Activated CD8-positive, alpha-beta memory T cell treated with anti-CD3 and anti-CD28 coated beads, Interleukin-2, amount 10 ng/mL, durations not matched to agents 7 days and 5 days (primary cell): ENCODE measurements at places on chromosomes 2 and 18. TPM values are rescaled to one million over a fixed set of nuclear protein-coding genes. Genes with fewer than 3 reads are reported as not detected.
A peak's percentile ranks its signal among the peaks of the same experiment; 100 is the strongest.

DNA sequence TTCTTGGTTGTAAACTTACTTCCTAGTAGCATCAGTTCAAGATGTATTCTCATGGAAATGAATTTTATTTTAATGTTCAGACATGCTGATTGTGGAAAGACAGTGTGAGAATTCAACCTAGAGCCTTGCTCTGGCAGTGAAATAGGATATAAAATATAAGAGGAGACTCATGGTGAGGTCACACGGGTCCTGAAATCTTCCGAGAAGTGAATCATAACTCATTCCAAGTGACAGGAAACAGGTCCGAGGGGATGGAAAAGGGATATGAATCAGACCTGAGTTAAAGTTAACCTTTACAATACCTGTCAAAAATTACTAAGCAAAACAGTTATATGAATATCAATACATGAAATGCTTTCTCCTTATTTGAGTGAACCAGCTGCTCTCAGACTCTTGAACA is 185.2 kb upstream of the LRRTM1 start:
- no peak for DNase-seq

DNA sequence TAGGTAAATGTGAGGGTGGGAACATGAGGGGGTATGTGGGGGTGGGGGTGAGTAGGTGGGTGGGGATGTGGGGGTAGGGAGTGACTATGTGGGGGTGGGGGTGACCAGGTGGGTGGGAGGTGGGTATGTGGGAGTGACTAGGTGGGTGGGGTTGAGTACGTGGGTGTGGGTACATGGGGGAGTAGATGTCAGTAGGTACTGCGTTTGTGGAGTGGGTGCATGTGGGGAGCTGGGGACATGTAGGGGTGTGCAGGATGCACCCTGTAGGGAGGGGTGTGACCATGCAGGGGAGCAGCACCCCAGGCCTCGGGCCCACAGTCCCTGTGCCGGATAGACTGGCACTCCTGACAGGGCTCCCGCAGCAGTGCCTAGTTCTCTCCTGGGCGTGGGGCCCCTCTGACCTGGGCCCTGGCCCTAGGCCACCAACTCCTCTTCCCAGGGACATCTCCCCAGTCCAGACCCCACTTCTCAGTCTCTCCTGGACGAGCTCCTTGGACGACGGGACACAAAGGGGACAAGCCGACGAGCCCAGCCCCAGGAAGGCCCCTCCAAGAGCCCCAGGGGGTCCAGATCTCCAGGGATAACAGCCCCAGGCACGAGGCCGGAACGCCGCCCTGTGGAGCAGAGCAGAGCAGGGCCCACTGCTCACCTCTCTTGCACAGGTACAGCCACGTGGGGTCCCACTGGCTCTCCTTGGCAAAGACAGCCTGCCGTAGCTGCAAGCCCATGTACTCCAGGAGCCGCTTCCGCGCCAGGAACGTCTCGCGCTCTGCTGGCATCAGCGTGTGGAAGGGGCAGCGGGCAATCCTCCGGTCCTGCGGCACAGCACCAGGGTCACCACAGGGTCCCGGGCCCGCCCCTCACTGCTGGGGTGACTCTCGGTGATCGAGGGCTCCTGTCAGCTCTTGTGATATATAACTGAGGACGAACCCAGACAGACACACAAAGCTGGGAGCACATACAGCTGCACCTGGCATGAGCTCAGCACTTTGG is 58.2 kb downstream of the ANKMY1 start:
- DNase-seq: peak; percentile 32

MGAT4A gene
- 72.0 TPM for total RNA-seq

DNA sequence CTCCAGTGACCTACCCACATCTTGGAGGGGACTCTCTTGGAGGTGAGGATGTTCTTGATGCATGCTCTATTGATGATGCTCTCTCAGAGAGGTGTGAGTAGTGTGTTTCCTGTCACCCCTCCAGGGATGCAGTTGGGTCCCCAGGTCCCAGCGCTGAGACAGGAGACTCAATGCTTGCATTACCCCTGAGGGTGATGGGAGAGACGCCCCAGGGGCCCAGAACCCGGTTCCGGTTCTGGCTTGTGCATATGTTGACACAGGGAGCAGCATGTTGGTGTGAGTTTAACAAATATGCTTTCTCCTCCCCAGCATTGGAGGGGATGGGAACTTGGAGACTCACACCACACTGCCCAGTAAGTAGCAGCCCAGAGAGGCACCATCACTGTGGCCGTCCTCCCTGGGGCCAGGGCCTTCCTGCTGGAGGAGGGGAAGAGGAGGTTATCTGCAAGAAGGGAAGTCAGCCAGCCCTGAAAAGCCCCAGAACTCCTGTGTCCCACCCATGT is 124.5 kb downstream of the PLB1 start:
- no peak for DNase-seq

IL37 gene
- not detected for total RNA-seq

- DNase-seq: no peak
Observed at GRCh38 chr2:191910518-191910917, 63.6 kb upstream of the CAVIN2 start.

SKOR2 gene
- total RNA-seq: not detected

MOGAT1 gene
- not detected for total RNA-seq

DNA sequence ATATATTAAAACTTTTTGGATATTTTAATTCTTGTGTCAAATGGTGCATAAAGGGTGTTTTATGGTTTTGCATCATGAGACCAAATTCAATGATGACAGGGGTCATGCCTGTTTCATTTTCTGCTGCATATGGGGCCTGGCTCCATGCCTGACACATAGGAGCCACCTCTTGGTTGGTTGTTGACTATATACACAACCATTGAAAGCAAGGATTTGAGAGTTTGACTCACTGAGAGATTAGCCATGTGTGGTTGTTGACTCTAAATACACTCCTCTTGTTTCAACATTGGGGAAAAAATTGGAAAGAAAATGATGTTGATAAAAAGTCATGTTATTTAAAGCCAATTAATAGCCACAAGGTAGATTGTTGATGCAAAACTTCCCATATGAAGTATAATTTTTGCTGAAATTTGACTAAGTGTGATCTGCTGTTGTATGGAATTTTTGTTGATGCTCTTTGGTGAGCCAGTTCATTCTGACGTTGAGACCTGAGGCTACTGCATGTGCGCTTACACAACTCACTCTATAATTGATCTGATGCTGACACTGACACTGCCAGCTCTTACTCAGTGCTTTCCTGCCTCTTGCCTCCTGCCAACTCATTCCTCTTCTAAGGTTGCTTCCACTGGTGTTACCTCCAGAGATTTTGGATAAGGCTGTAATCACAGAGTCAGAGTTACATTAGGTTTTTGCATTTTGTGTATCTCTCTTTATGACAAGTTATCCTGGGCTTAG is 446.2 kb upstream of the SLC14A2 start:
- DNase-seq: no peak

SLC25A52 gene
- not detected for total RNA-seq

PPP1R1C gene
- not detected for total RNA-seq
